ENCODE measurements at places on chromosomes 2 and 18.

- no peak for DNase-seq
Observed at GRCh38 chr2:73832930-73833329, 4.2 kb downstream of the STAMBP start.

GRCh38 chr2:152434395-152435182 lies 99.6 kb downstream of the FMNL2 start:
- DNase-seq: no peak

GRCh38 chr2:222037211-222037610 lies 261.6 kb downstream of the PAX3 start:
- no peak for DNase-seq

DNA sequence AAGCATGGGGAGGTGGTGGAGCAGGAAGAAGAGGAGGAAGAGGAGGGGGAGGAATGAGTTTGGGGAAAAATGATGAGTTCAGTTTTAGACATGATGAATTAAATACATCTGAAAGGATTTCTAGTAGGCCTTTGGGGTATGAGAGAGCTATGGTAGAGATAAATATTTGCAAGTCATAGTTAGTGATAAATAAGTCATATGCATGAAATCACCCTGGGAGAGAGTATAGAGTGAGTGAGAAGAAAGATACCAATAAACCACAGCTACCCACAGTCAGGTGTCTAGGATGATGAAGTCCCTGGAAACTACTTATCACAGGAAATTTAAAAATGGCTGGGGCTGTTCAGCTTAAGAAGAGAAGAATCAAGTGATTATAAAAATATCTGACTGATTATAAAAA lies 240.5 kb downstream of the RDH14 start:
- no peak for DNase-seq

DNA sequence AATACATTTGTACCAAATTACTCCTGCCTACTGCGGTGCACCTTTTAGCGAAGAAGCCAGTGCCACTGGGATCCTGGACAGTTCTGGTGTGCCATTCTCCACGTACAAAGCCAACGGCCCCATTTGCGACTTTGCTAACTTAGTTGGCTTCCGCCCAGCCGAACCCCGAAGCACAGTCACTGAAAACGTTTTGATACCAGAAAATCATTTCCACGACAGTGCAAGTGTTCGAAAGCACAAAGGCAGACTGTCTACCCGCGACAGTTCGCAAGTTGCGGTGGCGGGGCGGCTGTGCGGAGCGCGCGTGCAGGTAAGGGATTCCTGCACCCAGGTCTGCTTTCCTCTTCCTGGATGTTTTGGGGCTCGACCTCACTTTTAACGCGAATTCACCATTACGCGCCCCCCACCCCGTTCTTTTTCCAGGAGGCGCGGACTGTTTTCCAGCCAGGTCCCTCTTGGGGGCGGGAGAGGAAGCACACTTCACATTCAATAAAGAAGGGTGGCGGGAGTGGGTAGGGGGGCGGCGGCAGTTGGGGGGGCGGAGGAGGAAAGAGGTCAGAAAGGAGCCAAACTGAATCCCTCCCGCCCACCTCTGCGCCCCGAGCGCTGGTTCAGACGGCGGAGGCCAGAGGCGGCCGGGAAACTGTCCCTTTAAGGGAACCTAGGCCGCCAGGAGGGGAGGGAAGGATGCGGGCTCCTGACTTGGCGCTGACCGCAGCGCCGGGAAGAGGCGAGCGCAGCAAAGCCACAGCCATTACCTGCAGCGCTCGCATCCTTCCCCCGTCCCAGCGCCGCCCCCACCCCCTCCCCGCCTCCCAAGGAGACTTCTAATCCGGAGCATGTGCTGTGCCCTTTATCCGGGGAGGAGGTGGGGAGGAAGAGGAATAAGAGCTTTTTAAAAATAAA lies 107.4 kb upstream of the KCTD1 start:
- no peak for DNase-seq

- DNase-seq: no peak
Observed at GRCh38 chr2:233350708-233351107, 3.6 kb upstream of the DGKD start.

- DNase-seq: no peak
Observed at GRCh38 chr2:212882626-212883025, 268.8 kb downstream of the IKZF2 start.

DNA sequence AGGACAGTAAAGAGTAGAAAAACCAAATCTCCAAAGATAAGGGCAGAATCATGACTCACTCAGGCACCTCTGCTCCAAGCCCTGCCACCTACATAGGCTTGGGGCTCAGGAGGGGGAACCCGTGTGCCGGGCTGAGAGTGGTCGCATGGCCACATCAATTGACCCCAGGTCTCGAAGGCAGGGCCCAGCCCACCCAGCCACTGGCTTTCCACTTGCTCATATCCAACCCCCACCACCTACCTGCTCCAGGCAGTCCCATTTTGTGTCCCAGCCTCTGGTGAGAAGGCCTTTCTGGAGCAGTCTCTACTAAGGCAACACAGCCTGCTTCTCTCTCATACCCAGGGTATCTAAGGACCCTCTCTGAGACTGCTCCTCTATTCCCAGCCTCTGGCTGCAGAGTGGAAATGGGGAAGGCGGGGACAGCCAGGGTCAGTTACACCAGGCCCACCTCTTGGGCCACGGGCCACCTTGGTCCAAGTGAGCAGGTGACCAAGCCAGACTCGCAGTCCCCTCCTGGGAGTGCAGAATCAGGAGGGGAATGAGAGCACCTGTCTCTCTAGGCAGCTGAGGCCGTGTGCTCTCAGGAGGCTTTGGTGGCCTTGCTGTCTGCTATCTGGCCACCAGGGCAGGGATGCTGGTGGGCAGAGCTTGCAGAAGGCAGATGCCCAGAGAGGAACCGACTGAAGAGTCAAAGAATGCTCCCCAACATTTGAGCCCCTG lies 20.8 kb downstream of the TFCP2L1 start:
- no peak for DNase-seq

GRCh38 chr18:23226930-23227725 lies 91.8 kb downstream of the CABLES1 start:
- no peak for DNase-seq

DNA sequence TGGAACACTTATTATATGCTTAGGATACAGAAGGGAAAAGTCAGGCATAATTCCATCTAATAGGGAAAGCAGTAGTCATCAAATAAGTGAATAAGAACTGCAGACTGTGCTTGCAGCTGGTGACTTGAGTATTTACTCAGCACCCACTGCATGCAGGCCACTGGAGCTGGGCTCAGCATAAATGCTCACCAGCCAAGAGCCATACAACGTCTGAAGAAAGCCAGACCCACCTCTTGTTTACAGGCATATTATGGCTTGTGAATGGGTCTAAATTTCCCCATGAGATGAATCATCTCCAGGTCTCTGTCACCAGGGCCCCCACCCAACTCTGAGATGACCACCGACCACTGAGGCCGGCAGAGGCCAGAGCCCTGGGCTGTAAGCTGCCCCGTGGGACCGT lies 123.8 kb upstream of the PKDCC start:
- DNase-seq: no peak

- no peak for DNase-seq
Observed at GRCh38 chr2:166520604-166521003, 26.6 kb upstream of the SCN7A start.

DNA sequence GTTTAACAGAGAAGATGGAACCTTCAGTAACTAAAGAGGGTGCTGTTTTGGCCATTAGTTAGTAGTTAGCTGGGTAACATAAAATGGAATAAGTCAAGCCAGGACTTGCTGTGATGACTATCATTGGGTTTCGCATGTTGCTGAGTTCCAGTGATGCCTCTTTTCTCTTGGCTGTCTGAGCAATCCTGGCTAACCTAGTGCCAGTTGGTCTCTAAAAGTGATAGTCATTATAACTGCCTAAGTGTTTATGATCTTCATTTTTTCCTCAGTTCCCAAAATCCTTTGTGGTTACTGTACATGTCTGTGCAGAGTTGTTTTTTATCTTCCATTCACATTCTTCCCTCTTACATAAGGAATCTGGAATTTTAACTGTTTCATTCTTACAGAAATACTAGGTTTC lies 33.4 kb downstream of the WDR43 start:
- DNase-seq: no peak

- DNase-seq: no peak
Observed at GRCh38 chr2:23756593-23757292, 170.2 kb downstream of the ATAD2B start.

- no peak for DNase-seq
Observed at GRCh38 chr2:119730671-119731177, 29.0 kb upstream of the PTPN4 start.

GRCh38 chr2:217160103-217160743 lies 300.4 kb upstream of the TNP1 start:
- no peak for DNase-seq

DNA sequence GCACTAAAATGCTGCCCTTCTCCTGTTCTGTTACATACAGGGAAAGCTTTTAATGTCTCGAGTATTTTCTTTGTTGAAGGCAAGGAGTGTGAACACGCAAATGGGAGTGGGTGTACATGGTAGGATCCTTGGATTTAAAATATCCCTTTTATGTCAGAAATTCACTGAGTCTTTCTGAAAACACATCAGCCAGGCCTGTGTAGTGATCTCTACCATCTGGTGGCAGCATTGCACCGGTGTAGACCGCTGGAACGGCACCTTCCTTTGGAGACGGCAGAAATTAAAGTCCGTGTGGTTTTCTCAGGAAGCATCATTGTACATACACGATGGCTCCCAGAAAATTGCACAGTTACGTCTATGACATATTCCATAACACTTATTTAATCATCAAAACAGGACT lies 515.8 kb downstream of the GALR1 start:
- DNase-seq: no peak

GRCh38 chr2:235418918-235419317 lies 74.9 kb upstream of the AGAP1 start:
- no peak for DNase-seq

DNA sequence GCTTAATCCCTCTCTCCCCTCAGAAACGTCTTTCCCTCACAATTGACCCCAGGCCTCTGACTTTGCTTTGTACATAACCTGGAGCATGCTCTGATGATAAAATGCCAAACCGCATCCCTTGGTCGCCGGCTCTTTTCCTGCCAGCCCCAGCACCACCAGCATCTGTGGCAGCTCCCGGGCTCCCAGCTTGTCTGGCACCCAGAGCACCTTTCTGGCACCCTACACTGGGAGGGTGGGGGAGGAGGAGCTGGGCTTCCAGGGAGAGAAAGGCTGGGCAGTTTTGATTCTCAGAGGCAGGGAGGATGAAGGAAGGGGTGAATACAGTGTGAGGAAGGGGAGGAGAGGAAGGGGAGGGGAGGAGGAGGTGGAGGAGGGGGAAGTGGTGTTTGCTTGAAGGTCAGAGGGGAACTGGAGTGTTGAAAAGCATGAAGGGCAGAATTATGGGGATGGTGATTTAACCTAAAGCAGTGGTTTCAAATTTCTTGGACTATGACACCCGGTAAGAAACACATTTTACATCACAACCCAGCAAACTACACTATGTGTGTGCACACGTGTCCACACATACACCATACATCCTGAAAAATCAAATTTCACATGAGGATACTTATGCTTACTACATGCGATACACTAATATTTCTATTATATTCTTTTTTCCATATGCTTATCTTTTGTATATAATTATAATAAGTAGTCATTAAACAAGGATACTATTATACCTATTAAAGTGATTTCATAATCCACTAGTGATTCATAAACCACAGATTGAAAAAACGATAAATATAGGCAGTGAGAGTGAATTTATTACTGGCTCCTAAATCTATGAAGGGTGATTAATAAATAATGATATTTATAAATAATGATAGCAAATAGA lies 30.0 kb upstream of the IGFBP2 start:
- DNase-seq: no peak

DNA sequence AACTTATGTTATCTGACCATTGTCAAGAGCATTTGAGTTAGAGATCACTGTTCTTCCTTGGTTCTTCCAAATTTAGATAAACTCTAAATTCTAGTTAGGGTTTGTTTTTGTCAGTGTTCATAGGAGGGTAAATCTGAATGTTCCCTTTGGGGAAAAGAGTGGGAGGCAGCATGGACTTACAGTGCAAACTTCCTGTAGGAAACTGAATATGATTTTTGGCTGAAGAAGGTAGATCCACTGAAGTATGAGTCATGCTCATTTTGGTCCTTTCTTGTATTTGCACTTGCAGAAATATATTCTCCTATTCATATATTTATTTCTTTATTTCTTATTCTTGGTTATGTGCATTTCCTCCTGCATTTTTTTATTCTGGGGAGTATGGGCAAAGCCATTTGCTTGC lies 27.3 kb downstream of the CCDC85A start:
- no peak for DNase-seq

GRCh38 chr2:189369566-189369965 lies 71.7 kb upstream of the WDR75 start:
- no peak for DNase-seq

DNA sequence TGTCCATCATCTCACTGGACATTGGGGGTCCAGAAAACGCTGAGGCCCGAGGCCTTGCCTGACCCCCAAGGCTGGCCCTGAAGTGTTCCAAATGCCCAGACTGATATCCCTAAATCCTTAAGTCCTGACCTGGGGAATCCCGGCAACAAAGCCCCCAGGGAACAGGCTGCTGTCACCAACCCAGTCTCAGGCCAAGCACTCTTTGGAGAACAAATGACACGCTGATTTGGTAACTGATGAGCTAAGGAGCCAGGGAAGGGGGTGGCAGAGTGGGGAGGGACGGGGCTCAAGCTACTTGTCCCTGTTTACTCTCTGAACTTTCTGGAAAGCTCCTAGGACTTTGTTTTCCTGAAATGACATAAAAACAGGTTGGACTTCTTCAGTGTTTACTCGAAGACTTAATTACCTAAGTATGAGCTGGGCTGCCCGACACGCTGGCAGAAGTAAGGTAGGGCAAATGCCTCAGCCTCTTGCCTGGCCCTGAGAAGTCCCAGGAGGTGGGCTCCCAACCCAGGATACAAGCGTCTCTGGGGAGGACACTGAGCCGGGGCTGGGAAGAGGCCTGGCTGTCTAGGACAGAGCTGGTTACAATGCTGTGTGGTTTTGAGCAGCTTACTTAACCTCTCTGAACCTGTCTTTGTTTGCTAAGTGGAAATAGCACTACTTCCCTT lies 105.5 kb upstream of the GLI2 start:
- no peak for DNase-seq

DNA sequence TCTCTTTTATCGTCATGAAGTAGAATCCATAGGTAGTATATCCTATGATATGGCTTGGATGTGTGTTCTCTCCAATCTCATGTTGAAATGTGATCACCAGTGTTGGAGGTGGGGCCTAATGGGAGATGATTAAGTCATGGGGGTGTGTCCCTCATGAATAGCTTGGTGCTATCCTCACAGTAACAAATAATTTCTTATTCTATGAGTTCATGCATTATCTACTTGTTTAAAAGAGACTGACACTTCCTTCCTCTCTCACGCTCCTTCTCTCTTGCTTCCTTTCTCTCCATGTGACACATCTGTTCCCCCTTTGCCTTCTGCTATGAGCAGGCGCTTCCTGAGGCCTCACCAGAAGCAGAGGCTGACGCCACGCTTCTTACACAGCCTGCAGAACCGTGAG lies 165.6 kb downstream of the MREG start:
- DNase-seq: no peak

DNA sequence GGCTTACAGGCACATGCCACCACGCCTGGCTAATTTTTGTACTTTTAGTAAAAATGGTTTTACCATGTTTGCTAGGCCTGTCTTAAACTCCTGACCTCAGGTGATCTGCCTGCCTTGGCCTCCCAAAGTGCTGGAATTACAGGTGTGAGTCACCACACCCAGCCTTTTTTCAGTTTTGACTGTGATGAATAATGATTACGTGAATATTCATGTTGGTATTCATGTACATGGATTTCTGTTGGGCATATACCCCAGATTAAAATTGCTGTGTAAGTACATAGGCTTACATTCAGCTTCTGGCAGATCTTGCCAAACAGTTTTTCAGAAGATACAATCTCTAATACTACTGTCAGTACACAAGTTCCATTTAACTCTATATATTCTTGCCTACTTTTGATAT lies 20.9 kb downstream of the SLC39A10 start:
- DNase-seq: no peak

All from stimulated activated CD8-positive, alpha-beta memory T cell treated with anti-CD3 and anti-CD28 coated beads, Interleukin-4, amount 100 ng/mL, for 4 hours (primary cell).